Glomerular endothelial cell (primary cell): ENCODE measurements at places on chromosomes 2 and 18. TPM values are rescaled to one million over a fixed set of nuclear protein-coding genes. Genes with fewer than 3 reads are reported as not detected.

DTNA gene
- 4.5 and 12.3 TPM in 2 replicates for total RNA-seq

BOLL gene
- not detected in 2 replicates for total RNA-seq

FIGN gene
- total RNA-seq = 3.0 and 4.7 TPM in 2 replicates

SIGLEC15 gene
- 2.5 and 10.5 TPM in 2 replicates for total RNA-seq

CHN1 gene
- total RNA-seq = 19.3 and 25.1 TPM in 2 replicates

LYPD6B gene
- 0.53 and 1.3 TPM in 2 replicates for total RNA-seq

GKN2 gene
- not detected in 2 replicates for total RNA-seq

EFEMP1 gene
- 1,158 and 1,797 TPM in 2 replicates for total RNA-seq

CCL20 gene
- total RNA-seq = 2.6 and 6.0 TPM in 2 replicates

ZBTB7C gene
- total RNA-seq = 0.06 and 0.34 TPM in 2 replicates

FECH gene
- 29.2 and 38.2 TPM in 2 replicates for total RNA-seq

AOX1 gene
- 3.8 and 6.3 TPM in 2 replicates for total RNA-seq

ANKRD30BL gene
- not detected in 2 replicates for total RNA-seq
